ENCODE measurements at places on chromosomes 1 and 21.

DNA sequence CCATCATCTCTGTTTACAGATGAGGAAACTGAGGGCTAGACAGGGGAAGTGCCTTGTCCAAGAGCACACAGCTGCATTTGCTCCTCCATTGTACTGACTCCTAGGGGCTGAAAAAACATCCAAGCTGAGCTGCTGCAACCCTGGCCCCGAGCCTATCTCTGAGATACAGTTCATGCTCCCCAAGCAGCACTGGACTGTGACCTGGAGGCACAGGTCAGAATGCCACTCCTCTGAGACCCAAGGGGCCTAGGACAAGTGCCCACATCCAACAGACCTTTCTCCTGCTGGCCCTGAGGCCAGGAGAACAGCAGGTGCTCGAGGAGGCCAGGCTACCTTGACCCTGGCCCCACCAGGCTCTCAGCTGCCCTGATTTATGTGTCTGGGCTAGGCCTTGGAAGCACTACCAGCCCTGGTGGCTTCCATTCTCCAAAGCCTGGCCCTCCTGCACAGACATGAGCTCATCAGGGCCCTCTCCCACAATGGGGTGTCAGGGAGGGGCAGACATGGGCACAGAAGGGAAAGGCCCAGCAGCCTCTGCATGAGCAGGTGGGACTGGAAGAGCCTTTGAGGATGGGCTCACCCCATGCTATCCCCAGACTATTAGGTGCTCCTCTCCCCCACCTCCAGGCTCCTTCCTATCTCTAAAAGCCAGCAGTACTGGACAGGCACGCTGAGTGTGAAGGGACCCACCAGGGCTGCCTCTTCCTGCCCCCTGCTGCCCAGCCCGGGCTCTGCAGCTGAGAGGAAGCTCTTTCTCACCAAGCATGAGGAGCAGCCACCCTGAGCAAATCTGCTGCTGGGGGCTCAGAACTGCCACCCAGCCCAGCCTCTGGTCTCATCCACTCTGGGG is 18.8 kb downstream of the ADGRB2 start:
- peak; percentile 59 for DNase-seq

DNA sequence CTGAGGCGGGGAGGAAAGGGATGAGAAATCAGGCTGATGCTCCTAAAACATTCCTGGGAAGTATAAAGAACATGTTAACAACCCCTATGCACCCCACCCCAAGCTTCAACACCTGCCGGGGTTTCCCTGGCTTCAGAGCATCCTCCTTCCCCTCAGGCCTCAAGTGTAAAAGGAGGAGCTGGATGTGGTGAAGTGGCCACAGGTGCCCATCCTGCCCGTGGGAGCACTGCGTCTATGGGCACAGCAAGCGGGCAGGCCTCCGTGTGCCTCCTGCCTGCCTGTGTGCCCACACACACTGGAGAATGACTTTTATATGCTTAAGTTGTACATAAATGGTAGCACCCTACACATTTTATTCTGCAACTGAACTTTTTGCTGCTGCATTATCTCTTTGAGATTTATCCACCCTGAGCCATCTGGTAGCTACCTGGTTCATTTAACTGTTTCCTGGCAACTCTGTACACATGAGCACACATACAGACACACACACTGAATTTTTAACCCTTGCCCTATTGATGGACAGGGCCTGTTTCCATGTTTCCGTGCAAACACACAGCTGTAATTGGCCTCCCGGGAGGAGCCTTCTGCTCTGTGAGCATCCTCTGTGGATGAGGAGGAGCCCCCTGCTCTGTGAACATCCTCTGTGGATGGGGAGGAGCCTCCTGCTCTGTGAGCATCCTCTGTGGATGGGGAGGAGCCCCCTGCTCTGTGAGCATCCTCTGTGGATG is 13.4 kb upstream of the FTCD start:
- no peak for DNase-seq

GRCh38 chr1:155128755-155129473 is 1.2 kb downstream of the EFNA1 start:
- DNase-seq: no peak

DNA sequence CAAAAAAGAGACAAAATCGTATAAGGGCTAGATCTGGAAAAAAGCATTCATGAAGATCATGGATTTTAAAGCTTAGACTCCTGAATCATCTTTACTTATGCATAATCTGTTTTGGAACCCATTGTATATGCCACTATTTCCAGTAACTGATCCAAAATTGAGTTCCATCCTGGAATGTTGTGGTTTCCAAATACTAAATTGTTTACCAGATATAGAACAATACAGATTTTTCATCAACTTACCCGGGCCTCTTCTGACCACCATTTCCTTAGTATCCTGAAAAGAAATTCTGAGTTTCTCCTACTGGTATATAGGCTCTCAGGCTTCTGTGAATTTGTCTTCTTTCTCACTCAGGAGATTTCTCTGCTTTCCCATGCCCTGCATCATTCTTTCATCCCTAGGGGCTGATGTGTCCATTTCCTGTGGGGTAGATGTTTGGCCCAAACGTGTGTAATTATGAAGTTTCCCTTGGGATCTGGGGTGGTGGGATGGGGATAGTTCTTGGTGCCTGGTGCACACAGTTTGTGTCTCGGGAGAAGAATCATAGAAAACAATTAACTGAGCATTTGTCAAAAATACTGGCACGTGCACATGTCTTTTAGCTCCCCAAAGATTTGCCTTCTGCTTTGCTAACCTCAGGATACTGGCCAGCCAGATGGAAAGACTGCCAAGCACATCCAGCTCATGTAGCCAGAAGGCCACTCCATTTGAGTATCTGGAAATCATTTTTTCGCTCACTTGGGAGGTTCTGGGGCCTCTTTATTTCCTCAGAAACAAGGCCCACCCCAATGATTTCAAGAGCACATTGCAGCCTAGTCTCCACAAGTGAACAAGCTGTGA is 127.8 kb downstream of the NTMT2 start:
- no peak for DNase-seq

DNA sequence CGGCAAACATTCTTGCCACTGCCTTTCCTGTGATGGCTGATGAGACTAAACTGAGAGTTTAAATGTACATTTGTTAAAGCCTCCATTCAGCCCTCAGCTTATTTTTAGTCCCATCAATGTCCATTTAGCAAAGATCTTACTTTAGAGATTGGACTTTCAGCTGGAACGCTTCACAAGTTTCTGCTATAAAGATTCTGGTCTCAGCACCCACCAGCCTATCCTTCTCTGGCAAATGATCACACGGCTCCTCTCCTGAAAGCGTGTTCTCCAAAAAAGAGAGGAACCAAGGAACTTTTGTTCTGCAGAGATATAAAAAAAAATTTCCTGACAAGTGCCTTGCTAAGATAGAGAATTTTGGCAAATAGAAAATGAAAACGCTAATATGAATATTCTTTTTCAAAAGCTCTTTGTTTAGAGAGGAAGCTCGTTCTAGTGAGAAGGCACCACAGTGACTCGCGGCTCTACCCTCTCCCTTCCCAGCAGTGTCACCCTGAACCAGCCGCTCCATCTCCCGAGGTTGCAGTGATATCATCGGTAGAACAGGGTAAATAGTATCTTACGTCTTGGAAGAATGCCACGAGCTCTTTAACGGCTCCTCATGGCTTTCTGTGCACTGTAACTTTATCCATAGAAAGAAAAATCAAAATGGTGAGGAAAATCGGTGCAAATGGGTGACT is 200.2 kb downstream of the APP start:
- DNase-seq: no peak

DNA sequence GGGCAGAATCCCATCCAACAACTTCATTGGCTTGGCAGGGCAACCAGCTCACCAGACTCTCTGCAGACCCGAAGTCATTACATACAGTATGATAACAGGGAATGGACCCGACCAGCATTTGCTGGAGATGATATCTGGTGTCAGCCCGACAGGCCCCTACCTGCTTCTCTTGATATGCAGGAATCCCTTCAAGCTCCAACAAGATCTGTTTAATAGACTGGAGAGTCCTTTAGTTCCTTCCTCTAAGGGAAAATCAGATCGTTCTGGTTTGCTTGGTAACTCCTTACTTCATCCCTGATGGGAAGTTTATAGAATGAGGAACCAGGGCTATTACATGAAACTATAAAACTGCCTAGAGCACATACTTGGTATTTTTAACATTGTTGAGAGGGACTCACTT is 61.2 kb downstream of the EDARADD start:
- DNase-seq: no peak

DNA sequence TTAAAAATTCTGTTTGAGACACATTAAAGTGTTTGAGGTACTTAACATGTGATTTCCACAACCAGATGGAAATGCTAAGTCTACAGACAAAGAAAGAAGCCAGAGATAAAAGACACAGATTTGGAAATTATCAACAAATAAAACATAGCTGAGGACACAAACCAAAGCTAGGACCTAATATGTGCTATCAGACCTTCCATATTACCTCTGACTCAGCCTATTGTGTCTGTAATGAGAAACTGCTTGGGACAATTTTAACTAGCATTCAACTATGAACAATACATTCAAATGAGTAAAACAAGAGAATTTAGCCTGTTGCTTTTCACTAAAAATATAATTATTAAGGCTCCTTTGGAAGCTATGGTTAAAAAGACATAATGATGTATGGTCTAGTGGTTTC is 54.6 kb downstream of the WNT2B start:
- no peak for DNase-seq

DNA sequence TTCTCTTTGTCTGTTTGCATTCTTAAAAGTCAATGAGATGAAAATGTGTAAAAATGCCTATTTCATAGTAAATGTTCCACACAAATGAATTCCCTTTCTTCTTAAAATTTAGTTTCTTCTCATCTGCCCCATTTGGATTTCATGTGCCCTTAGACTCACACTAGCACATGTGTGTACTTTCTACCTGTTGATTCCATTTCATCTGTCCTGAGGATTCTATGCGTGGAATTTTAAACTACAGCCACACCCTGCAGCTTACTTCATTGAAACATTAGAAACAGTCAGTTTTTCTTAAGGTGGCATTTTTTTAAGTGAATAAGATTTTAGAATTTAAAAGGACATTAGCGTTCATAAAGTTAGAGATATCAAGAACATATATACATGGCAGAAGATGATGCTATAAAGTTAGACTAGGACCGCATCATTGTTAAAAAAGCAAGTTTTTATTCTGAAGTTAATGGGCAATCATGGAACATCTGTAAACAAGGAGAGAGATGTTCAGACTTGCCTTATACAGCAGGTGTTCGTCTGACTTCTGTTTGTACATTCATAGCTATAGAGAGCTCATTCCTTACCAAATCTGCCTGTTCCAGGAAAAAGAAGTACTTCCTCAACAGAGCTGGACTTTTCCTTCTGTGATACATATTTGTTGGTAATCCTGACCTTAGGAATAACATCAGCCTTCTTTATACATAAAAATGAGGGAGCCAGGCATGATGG is 3.9 kb upstream of the TUT4 start:
- DNase-seq: no peak

DNA sequence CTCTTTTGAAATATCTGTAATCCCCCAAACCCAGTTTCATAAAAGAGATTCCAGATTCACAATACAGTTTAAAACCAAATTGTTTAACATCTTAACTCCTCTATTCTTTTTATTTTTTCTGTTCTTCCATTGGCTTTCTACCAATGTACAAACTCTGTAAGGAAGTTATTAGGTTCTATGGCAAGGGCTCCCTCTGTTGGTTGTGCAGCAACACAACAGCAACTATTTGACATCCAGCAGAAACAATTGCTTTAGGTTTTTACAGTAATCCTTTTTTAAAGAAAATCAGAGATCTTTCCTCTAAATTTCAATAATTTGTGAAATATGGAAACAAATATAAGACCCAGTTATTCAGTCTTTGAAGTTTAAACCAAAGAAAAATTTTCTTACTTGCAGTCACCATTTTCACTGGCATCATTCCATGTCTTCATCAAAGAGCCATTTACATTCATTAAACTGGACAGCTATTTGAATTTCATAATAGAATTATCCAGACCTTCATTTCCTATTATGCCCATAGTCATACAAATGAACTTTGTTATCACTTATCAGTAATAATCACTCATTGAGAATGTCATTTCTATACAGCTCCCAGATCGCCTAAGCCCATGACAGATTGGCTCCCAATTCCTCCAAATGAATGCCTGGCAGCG is 46.5 kb upstream of the RNF11 start:
- DNase-seq: peak; percentile 67

- peak; percentile 64 for DNase-seq
Observed at GRCh38 chr1:204171751-204172178, 5.6 kb upstream of the REN start.

- peak; percentile 69 for DNase-seq
Observed at GRCh38 chr1:54052431-54052933, 522 bp downstream of the TMEM59 start.

GRCh38 chr1:154857441-154858215 is 12.5 kb downstream of the KCNN3 start:
- DNase-seq: no peak

GRCh38 chr1:219347376-219347775 is 173.7 kb downstream of the LYPLAL1 start:
- no peak for DNase-seq

DNA sequence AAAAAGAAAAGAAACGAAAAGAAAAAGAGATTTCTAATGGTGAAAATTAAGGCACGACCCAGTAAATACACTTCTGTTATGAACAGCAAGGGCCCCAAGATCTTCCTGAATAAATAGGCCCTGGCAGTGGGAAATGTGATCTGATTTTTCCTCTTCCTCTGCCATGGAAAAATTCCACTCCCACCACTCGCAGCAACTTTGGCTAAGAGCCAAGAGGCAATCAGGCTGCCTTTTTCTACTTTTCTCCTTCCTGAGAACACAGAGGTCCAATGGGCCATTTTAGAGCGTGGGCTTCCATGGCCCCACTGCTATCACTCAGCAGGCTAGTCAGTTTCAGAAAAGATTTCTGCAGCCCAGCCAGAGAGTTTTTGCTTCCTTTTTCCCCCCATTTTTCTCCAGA is 33.7 kb upstream of the AK4 start:
- peak; percentile 2 for DNase-seq

DNA sequence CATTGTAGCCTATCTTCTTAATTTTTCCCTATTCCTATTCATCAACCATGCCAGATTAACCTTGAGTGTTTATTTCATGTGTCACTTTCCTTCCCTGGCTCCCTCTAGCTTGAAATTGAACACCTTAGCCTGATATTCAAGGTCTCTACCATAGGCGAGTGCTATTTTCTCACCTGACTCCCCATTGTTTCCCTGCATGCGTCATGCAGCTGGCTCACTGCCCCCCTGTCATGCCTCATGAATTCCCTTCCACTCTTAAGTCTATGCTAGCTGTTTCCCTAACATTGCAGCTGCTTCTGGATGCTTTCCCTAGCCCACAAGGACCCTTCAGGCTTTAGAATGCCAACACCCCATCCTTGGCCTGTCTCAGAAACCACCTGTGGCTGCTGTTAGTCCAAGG is 56.7 kb upstream of the CD1D start:
- no peak for DNase-seq

- no peak for DNase-seq
Observed at GRCh38 chr1:98764485-98764884, 103.0 kb downstream of the SNX7 start.

Data from fibroblast of skin of abdomen (primary cell).